ENCODE measurements at places on chromosomes 16 and 17. TPM values are rescaled to one million over a fixed set of nuclear protein-coding genes. Genes with fewer than 3 reads are reported as not detected.
A peak's percentile ranks its signal among the peaks of the same experiment; 100 is the strongest.

Gene METTL23
- 38.6 TPM for total RNA-seq

Gene SMTNL2
- total RNA-seq, result 1.8 TPM

Gene AIPL1
- total RNA-seq, result not detected

DNA sequence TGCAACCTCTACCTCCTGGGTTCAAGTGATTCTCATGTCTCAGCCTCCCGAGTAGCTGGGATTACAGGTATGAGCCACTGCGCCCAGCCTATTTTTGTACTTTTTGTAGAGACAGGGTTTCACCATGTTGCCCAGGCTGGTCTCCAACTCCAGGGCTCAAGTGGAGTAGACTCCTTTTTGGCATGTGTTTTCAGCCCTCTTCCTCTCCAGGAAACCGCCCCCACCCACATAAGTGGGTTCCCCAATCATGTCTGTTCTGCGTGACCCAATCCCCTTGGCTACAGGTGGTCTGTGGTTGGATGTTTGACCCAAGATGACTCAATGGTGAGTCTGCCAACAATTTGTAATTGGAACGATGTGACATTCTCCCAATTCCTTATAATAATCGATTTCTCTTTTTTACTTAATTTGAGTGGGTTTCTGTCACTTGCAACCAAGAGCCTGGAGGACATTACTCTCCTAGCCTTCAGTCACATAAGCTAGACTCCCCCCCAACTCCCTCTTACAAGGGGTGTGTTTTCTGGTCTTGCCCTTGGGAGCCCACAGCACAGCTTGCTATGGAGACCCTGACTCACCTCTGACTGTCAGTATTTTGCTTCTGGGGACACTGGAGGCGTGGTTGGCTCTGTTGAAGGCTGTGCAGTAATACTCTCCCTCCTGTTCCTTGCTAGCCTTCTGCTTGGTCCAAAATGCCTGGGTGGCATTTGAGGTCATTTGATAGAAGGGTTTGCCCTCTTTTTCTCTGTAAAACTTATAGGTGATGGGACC is 34.9 kb downstream of the PECAM1 start:
- peak; percentile 26 for DNase-seq

GRCh38 chr17:72622661-72623433 is 469.6 kb downstream of the SLC39A11 start:
- no peak for DNase-seq

GRCh38 chr16:67235816-67236562 is 9.1 kb downstream of the TMEM208 start:
- DNase-seq, result peak; percentile 79

DNA sequence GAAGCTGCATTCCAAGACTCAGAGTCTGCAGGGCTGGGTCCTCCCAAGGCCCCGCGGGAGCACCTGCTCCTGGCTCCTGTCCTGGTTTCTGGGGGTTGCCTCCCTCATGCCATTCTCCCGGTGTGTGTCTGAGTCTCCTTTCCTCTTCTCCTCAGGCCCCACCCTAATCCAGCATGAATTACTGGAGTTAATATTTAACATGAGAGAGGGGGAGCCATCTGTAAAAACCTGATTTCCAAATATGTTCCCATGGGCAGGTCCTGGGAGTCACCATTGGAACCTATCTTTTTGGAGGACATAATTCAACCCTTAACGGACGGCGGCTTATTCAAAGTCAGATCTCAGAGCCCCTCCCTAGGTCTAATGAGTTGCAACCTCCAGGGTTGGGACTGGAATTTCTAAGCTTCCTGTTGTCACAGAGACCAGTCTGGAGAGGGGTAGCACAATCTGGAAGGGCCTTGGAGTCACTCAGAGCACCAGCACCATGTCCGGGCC is 5.4 kb downstream of the C17orf99 start:
- DNase-seq, result no peak

GRCh38 chr17:8470447-8471047 is 34.9 kb downstream of the NDEL1 start:
- DNase-seq, result peak; percentile 5

DNA sequence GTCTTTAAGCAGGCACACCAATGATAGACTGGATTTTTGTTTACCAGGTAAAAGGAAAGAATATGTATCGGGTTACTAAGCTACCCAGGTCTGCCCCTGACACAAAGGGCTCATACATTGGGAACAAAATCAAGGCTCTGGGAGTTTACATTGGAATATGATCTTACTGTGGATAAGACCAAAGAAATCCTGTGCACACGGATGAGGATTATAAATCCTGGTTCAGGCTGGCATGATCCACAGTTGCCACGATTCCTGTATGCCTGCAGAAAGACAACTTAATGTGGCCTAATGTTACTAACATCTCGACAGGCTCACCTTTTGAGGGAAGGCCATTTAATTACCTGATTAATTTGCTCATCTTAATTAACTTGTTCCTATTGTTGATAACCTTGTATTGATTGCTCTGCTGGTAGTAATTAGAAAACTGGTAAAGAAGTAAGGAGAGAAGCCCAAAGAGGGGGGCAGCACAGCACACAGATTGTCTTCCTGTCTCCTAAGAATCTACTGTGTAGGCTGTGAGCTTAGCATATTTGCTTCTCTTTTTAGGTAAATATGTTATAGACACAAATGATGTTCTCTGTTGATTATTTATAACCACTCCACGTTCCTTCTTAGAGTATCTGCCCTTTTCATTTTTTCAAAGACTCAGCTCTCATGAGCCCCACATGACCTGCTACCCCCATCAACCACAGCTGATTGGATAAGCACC is 51.0 kb upstream of the TOX3 start:
- no peak for DNase-seq

DNA sequence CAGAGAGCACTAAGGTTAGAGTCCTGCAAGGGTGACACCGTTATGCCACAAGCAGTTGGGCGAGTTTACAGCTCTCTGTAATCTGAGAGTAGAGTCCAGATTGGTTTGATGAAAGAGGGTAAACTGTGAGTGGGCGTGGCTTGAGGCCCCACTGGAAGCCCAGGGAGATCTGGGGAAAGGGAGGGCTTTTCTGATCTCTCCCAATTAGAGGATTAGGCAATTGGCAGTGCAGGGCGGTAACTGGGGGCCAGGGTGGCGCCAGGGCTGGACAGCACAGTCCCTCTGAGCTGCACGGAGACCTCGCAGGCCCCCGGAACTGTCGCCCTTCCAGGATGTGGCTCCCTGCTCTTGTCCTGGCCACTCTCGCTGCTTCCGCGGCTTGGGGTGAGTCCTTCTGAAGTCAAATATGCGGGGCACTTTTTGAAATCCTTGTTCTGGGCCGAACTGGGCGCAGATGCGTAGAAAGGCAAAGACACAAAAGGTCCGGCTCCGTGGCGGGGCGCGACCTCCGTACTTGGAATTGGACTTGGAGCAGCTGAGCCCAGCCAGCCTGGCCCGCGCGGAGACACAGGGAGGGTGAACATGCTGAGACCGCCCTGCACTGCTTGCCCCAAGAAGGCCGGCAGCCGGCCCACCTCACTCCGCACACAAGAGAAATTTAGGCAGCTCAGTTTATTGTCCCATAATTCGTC is 72.4 kb downstream of the CES1 start:
- no peak for DNase-seq

DNA sequence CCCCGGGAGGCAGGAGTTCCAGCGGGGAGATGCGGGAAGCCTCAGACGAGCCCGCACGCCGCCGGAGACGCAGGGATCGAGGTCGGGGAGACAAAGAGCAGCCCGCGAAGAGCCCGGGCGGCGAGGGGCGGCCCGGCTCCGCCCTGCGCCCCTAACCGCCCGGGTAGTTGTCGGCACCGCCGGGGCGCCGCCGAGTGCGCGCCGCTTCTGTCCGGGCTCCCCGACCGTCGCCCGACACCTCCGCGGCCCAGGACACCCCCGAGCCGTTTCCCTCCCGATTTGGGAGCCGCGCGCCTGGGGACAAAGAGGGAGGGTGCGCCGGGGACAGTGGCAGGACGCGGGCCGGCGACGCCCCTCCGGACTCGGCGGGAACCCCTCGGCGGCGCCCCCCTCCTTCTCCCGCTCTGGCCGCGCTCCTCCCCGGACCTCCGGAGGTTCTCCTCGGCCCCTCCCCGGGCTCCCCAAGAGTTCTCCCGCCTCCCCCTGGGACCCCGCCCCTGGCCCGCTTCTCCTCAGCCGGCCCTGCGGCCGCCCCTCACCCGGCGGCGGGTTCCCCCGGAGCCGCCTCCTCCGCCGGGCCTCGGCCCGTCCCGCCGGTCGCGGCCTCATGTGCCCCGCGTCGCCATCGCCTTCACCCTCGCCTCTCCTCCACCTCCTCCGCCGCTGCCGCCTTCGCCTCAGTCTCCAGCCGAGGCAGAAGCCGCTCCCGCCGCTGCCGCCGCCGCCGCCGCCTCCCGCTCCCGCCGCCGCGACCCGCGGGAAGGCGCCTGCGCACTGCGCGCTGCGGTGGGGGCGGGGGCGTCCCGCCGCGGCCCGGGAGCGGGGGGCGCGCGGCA is at the start of gene GJC1:
GJC1 (minus strand) TSS at position 765 of the 836 bp plus-strand sequence. CDS start 24,470 bp downstream, outside the sequence.
- DNase-seq, result peak; percentile 62

GRCh38 chr17:36941265-36942010 is 4.2 kb downstream of the LHX1 start:
- no peak for DNase-seq

- no peak for DNase-seq
Observed at GRCh38 chr17:71464751-71465150, 656.1 kb upstream of the SOX9 start.

DNA sequence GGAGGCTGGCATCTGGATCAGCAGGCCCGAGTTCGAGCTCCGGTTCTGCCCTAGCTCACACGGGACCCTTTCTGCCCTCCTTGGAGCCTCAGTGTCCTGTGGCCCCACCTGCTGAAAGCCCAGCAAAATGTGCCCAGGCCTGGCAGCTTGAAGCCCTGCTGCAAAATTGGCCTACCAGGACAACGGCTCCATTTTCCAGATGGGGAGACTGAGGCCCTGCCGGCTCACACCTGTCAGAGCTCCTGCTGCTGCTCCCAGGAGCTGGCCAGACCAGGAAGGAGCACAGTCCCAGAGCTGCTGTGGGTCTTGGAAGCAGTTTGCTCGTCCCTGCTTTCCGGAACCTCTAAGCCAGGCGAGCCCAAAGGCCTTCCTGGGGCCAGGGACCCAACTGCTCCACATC is 17.4 kb downstream of the ZNF469 start:
- no peak for DNase-seq

Measured in A172 (cell line).